ENCODE measurements at places on chromosomes 4 and X.

- DNase-seq, result no peak
These were observed 62.2 kb upstream of the SPANXD start for GRCh38 chrX:141760761-141761160.

DNA sequence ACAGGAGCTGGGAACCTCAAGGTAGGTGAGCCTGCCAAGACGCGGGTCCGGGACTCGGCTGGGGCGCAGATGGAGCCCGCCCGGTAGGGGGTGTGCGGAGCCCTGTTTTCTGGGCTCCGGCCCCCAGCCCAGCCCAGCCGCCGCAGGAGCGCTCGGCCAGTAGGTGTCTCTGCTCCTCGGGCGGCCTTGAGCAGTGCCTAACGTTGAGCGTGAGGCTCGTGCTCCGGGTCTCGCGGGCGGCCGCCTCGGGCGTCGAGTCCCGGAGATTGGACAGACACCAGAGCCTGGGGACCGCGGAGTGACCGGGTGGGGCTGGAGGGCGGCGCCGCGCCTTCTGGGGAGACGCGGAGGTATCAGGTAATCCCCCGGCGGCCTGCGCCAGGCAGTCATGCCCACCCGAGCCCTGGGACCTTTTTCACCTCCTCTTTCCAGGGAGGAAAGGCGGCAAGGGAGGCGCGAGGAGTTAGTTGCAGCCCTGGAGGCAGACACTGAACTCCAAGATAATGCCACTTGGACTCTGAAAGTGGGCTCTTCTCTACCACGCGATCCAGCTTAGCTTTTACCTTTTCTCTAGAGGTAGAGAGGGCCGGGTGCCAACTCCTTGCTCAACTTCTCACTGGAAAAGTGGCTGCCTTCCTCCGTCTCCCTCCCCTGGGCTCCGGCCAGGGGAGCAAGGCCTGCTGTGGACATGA, 14.5 kb upstream of the FGG start:
- peak; percentile 91 for DNase-seq

GRCh38 chr4:36051634-36052033, 192.7 kb downstream of the ARAP2 start:
- DNase-seq, result no peak

- no peak for DNase-seq
These were observed 221.9 kb downstream of the BMPR1B start for GRCh38 chr4:94979621-94980020.

GRCh38 chrX:111348429-111348828, 63.6 kb downstream of the DCX start:
- DNase-seq, result no peak

DNA sequence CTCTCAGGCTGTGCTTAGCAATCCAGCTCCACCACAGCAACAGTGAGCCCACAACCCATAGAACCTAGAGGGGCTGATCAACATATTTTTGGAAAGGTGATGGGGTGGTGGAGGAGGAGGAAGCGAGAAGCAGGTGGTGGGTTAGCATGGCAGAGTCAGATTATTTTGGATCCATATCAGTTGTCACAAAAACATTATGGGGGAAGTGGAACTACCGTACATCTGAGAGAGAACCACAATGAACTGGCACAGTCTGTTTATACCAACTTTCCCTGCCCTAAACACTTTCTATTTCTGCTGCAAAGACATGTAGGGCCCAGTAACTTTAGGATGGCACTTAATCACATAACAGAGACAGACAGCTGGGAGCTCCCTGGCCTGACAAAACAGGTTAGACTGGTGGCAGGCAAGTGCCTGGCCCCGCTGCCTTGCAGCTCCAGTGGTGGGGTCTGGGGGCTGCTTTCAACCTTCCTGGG, 4.3 kb downstream of the SLC9A7 start:
- peak; percentile 6 for DNase-seq

DNA sequence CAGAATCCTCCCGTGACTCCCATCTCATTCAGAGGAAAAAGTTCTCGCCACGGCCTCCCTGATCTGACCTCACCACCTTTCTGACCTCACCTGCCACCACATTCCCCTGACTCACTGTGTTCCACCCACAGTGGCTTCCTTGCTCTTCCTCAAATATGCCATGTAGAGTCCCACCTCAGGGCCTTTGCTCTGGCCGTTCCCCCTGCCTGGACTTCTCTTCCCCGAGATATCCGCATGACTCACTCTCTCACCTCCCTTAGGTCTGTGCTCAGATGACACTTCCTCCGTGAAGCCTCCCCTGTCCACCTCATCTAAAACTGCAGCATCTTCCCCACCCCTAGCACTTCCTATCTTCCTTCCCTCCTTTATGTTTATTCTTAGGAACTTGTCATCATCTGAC, 7.2 kb upstream of the TSPYL2 start:
- DNase-seq, result peak; percentile 18

- no peak for DNase-seq
These were observed 772.0 kb downstream of the TECRL start for GRCh38 chr4:63637270-63637669.

DNA sequence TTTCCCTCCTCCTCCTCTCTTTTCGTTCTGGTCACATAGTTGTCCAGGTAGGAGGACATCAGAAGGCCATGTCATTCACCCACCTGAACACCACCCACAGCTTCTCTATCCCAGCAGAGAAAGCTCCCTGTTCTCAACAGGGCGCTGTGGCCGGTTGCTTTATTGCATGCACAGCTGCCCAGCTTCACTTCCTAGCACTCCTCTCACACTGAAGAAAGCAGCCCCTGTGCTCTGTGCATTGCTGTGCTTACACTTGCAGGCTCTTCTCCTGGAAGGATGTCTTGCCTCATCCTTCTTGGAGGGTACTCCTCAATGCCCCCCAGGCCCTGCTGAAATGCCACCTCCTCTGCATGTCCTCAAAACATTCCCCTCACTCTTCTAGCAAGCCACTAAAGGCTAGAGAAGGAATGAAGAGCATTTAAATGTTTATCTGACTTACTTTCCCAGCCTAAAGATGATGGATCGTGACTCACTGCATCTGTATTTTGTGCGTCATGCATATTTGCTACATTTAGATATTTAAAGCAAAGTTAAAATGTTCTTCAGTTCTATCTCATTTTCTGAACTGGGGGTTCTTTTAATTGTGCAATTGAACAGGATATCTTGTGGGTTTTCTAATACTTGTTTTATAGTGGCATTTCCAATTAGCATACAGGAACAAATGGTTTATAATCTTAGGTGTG, 186.4 kb upstream of the PUDP start:
- DNase-seq, result no peak

DNA sequence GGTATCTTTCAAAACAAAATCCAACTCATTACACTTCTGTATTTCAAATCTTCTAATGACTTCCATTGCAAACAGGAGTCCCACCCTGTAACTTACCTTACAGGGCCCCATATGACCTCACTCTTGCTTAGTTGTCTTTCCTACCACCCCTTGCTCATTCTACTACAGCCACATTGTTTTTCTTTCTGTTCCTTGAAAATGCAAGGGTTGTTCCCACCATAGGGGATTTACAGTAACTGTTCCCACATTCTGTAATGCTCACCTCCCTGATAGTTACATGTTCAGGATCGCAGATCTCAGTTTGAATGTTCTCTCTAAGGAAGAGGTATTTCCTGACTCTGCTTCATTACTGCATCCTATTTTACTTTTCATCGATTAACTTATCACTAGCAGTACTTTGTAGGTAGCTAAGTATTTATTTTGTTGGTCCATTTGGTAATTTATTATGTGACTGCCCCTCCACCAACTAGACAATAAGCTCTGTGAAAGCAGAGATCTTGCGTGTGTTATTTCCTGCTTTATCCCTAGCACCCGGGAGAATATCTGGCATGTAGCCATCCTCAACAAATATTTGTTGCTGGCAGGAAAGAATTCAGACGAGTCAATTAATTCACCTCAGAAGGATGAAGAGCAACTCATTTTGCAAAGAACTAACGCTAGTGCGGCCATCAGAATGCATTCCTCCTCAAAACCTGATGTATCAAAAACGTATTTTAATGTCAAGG, 21.4 kb downstream of the MAOB start:
- DNase-seq, result no peak

DNA sequence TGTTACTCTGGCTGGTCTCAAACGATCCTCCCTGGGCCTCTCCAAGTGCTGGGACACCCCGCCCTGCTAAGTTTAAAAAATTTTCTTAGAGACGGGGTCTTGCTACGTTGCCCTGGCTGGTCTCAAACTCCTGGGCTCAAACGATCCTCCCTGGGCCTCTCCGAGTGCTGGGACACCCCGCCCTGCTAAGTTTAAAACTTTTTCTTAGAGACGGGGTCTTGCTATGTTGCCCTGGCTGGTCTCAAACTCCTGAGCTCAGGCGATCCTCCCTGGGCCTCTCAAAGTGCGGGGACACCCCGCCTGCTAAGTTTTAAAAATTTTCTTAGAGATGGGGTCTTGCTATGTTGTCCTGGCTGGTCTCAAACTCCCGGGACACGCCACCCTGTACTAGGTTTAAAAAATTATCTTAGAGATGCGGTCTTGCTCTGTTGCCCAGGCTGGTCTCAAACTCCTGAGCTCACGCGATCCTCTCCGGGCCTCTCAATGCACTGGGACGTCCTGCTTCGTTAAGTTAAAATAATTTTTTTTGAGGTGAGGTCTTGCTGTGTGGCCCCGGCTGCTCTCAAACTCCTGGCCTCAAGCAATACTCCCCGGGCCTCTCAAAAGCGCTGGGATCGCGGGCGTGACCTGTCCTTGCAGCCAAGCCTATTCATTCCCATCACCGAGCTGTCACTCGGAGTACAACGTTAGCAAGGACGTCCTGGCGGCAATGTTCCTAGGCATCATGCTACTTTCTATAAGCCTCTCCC, 1.1 kb downstream of the SLC25A6 start:
- no peak for DNase-seq

DNA sequence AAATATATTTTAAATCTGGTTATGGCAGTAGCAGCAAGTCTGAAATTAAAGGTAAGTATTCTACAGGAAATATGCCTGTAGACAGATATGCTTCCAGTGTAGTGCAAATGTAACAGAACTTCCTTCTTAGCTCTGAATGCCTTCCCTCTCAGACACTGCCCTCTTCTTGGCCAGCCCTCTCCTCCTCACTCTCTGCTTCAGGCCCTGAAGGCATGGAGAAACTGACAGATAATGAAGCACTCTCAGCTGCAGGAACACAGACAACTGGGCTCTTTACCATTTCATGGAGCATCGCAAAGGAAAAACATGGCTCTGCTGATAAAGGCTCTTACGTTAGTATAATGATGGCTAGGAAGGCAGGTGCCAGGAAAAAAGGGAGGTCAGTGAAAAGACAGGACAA, 431.5 kb upstream of the RASGEF1B start:
- DNase-seq, result no peak
